ENCODE measurements at places on chromosomes 1 and 21. TPM values are rescaled to one million over a fixed set of nuclear protein-coding genes. Genes with fewer than 3 reads are reported as not detected.

The AGRN gene
- 8.0 TPM for total RNA-seq

The REG4 gene
- 3.0 TPM for total RNA-seq

The CBS gene
- total RNA-seq, result 5.5 TPM

The ATAD3C gene
- 1.9 TPM for total RNA-seq

The GBP1 gene
- total RNA-seq, result 52.1 TPM

The TMEM269 gene
- total RNA-seq, result 0.20 TPM

The NTMT2 gene
- not detected for total RNA-seq

GRCh38 chr1:83839566-83840173, 159.3 kb downstream of the TTLL7 start:
- no peak overlapping the region for H3K27ac ChIP-seq
- no peak for DNase-seq
- no peak overlapping the region for H3K4me3 ChIP-seq
- H3K4me1 ChIP-seq, result no peaks in the 10 kb centered on the region

- no peak overlapping the region for H3K4me3 ChIP-seq
- peaks cover 3% of the 10 kb centered on the region for H3K27me3 ChIP-seq
- no peaks in the 10 kb centered on the region for H3K4me1 ChIP-seq
- no peak for DNase-seq
These were observed 109.5 kb upstream of the SIM2 start for GRCh38 chr21:36589352-36589971.

DNA sequence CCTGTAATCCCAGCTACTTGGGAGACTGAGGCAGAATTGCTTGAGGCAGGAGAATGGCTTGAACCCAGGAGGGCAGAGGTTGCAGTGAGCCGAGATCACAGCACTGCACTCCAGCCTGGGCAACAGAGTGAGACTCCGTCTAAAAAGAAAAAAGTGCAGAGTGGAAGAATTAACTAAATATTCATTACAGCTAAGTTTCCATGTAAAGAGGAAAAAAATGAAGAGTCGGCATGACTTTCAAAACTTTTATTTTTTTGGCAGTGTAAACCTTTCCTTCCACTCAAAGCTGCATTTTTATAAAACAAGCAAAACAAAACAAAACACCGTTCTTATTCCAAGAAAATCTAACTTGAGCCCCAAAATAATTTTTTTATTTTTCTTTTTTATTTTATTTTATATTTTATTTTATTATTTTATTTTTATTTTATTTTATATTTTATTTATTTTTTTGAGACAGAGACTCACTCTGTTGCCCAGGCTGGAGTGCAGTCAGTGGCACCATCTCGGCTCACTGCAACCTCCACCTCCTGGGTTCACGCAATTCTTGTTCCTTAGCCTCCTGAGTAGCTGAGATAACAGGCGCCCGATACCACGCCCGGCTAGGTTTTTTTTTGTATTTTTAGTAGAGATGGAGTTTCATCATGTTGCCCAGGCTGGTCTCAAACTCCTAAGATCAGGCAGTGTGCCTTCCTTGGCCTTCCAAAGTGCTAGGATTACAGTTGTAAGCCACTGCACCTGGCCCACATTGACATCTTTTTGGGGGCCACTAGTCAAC, 62.9 kb downstream of the PACC1 start:
- H3K4me3 ChIP-seq, result no peak overlapping the region
- no peaks in the 10 kb centered on the region for H3K27me3 ChIP-seq
- no peak overlapping the region for H3K27ac ChIP-seq
- H3K4me1 ChIP-seq, result no peaks in the 10 kb centered on the region

DNA sequence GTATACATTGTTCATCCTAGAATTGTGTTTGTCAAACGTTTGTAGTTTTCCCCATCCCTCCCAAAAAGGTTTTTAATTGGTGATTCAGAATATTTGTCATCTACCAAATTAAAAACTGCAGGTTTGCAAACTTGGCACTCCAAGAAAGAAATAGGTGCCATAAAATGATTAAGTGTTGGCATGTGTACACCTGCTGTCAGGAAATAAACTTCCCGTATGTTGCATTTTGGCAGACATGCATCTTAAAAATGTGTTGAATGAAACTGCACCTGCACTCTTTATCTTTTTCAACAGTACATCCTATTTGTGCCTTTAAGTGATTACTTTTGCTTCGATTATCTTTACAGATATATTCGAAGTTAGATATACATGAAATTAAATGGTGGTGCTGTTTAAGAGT, 7.3 kb downstream of the B3GALT2 start:
- H3K27me3 ChIP-seq, result no peaks in the 10 kb centered on the region
- H3K27ac ChIP-seq, result no peak overlapping the region
- no peak overlapping the region for H3K4me3 ChIP-seq
- peaks cover 11% of the 10 kb centered on the region for H3K4me1 ChIP-seq

DNA sequence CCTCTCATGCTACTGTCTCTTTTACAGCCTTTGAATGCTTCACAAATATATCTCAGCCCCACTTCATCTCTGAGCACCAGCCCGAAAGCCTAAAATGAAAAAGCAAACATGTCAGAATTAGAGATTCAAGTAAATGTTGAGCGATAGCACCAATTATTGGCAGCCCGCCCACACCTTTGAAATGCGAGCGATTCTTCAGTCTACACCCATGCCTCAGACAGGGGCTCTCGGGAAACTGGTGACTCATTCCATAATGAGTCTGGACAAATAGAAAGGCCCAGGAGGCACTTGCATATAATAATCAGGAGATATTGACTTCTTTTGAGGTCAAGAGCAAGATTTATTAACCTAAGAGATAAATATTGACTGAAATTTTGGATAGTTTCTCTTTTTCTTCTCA, 487.3 kb upstream of the PTBP2 start:
- no peak overlapping the region for H3K4me3 ChIP-seq
- no peaks in the 10 kb centered on the region for H3K36me3 ChIP-seq
- DNase-seq, result no peak
- H3K27me3 ChIP-seq, result no peaks in the 10 kb centered on the region
- no peaks in the 10 kb centered on the region for H3K4me1 ChIP-seq

GRCh38 chr1:50343323-50343722, 79.9 kb downstream of the DMRTA2 start:
- no peaks in the 10 kb centered on the region for H3K36me3 ChIP-seq
- no peak overlapping the region for H3K27ac ChIP-seq
- H3K27me3 ChIP-seq, result no peaks in the 10 kb centered on the region
- H3K4me3 ChIP-seq, result no peak overlapping the region
- no peak for DNase-seq

DNA sequence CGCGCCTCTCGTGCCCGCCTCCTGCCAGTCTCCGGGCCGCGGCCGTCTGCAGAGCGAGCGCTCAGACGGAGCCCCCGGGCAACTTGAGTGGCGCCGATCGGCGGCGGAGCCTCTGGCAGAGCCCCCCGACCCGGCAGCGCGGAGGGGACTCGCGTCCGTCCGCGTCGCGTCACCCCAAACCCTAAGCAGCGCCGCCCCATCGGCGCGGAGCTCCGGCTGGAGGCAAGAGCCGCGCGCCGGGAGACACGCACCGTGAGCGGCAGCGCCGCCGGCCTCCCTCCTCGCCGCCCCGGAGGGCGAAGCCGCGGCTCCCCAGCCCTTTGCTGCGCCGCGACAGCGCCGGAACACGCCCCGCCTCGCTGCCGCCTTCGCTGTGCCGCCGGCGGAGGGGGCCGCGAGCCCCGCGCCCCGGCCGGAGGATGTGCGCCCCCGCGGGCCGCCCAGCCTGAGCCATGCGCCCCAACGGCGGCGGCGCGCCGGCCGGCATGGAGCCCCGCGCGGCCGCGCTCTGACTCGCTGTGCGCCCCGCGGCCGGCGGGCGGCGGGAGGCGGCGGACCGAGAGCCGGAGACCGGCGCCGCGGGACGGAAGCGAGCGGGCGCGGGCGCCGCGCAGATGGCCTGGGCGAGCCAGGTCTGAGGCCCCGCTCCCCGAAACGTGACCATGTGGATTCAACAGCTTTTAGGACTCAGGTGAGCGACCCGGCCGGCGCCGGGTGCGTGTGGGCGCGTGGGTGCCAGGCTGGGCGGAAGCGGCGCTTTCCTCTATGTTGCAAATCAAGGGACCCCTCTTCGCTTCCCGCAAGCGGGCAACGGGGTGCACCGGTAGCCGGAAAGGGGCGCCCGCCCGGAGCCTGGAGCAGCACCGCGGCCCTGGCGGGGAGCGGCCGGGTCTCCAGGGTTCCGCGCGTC, 610 bp downstream of the AJAP1 start:
- no peaks in the 10 kb centered on the region for H3K4me1 ChIP-seq
- no peaks in the 10 kb centered on the region for H3K36me3 ChIP-seq
- no peak overlapping the region for H3K4me3 ChIP-seq
- no peak overlapping the region for H3K27ac ChIP-seq
- H3K27me3 ChIP-seq, result peaks cover 7% of the 10 kb centered on the region

- DNase-seq, result no peak
- H3K27me3 ChIP-seq, result no peaks in the 10 kb centered on the region
- no peaks in the 10 kb centered on the region for H3K4me1 ChIP-seq
- H3K36me3 ChIP-seq, result peaks cover 5% of the 10 kb centered on the region
These were observed 16.8 kb downstream of the S100A10 start for GRCh38 chr1:151976858-151977257.

- no peak overlapping the region for H3K4me3 ChIP-seq
- no peaks in the 10 kb centered on the region for H3K27me3 ChIP-seq
- H3K4me1 ChIP-seq, result peaks cover 38% of the 10 kb centered on the region
These were observed 26.2 kb downstream of the SMG7 start for GRCh38 chr1:183498342-183498991.

GRCh38 chr1:36126797-36127500, 1.9 kb upstream of the COL8A2 start:
- no peaks in the 10 kb centered on the region for H3K4me1 ChIP-seq
- no peak overlapping the region for H3K4me3 ChIP-seq
- DNase-seq, result no peak
- no peaks in the 10 kb centered on the region for H3K36me3 ChIP-seq

DNA sequence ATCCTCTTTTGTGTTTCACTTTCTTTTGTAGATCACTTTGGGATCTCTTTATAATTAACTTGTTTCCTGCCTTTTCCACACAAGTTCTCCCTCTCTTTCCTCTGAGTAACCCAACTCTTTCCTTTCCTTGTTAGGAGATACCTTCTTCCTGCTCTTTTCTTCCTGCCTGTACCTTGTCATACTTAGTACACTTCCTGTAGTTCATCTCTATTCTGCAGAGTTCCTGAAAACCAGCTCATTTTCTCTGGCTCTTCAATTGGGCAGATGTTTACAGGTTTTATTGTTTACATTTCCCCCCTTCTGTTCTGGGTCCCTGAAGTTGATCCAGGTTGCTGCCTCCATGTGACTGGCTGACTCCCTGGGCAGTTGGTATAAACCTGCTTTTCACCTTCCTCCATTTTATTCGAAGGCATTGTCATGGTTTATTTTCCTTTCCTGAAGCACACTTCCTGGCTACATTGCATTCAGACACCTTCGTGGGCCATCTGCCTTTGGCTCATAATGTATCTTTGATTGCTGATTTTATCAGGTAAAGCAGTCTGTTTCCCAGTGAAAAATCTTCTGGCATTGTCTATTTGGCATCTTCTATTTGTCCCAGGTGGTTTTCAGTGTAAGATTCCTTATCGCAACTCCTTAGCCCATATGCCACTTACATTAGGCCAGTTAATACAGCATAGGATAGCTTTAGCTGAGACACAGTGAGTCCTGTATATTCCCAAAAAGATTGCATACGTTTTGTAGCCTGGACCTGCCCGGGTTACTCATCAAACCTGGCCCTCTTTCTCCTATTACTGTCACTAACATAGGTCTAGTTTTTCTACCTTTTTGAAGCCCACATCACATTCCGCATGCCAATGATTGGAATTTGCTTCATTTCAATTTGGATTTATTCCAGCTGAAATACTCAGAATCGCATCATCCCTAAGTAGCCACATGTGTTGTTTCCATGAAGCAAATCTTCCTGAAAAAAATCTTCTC, 15.4 kb downstream of the CTH start:
- no peak for DNase-seq
- no peaks in the 10 kb centered on the region for H3K36me3 ChIP-seq
- no peak overlapping the region for H3K4me3 ChIP-seq
- no peaks in the 10 kb centered on the region for H3K27me3 ChIP-seq

- DNase-seq, result no peak
- peaks cover 29% of the 10 kb centered on the region for H3K4me1 ChIP-seq
- H3K27me3 ChIP-seq, result no peaks in the 10 kb centered on the region
- peaks cover 4% of the 10 kb centered on the region for H3K36me3 ChIP-seq
These were observed 5.5 kb upstream of the SYNJ1 start for GRCh38 chr21:32733356-32733755.

DNA sequence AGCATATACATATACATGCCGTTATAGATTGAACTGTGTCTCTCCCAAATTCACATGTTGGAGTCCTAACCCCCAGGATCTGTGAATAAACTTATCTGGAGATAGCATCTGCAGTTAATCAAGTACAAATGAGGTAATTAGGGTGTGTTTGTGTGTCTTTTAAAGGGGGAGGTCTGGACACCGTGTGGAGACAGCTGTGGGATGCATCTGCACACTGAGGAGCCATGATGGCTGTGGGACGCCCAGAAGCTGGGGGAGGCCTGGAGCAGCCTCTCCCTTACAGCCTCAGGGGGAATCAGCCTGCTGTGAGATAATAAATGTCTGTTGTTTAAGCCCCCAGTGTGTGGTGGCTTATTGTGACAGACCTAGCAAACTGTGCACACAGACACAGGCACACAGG, 51.8 kb upstream of the COL18A1 start:
- H3K27me3 ChIP-seq, result no peaks in the 10 kb centered on the region
- H3K4me3 ChIP-seq, result no peak overlapping the region
- H3K4me1 ChIP-seq, result no peaks in the 10 kb centered on the region
- H3K36me3 ChIP-seq, result no peaks in the 10 kb centered on the region
- DNase-seq, result no peak

GRCh38 chr21:35602811-35603362, 457.4 kb downstream of the SETD4 start:
- H3K27me3 ChIP-seq, result no peaks in the 10 kb centered on the region
- H3K27ac ChIP-seq, result no peak overlapping the region
- no peaks in the 10 kb centered on the region for H3K4me1 ChIP-seq
- no peak overlapping the region for H3K4me3 ChIP-seq
